ENCODE measurements at places on chromosomes 1 and 21.

- no peak for DNase-seq
These were observed 139.1 kb upstream of the ZC3H11B start for GRCh38 chr1:219751870-219752507.

DNA sequence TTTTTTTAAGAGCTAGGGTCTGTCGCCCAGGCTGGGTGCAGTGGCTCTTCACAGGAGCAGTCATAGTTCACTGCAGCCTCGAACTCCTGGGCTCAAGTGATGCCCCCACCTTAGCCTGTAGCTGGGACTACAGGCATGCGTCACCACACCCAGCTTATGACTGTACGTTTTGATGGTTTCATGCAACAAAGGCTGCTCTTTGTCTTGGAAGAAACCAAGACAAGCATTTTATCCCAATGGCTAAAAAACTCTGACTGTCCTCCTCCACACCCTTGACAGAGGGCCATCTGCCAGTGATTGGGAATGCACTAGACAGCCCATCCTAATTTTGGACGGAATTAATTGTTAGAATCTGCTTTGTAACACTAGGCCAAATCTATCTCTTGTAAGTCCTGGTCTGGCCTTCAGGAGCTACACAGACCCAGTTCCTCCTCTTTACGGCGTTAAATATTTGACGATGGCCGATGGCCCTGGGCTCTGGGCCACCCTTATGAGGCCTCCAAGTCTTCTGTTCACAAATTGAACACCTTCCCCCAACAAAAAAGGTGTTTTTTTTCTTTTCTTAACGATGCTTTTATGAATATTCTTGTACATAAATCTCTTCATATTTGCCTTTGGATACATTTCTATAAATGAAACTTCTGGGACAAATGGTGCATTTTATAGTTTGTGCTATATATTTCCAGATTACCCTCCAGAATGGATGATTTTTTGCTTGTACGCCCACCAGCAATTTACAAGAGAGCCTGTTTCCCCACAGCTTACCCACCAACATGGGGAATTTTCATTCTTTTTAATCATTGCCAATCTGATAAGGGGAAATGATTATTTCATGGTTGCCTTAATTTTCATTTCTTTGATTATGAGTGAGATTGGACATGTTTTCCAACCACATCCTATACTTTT lies 104.8 kb upstream of the SLC25A33 start:
- no peak for DNase-seq

DNA sequence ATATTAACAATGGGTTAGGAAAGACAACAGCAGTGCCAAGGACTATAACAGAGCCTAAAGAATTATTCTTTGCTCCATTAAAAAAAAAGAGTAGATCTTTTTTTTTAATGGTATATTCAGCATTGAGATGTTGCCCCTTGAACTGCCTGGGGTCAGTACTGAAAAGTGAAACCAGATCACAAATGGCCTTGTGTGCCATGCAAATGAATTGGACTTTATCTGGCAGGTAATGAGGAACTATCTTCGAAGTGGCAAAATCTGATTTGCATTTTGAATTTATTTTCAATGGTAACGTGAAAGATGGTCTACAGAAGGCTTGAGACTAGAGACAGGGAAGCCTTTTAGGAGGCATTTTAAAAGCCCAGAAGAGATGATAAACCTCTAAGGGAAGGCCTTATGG lies 21.4 kb upstream of the PKN2 start:
- no peak for DNase-seq

DNA sequence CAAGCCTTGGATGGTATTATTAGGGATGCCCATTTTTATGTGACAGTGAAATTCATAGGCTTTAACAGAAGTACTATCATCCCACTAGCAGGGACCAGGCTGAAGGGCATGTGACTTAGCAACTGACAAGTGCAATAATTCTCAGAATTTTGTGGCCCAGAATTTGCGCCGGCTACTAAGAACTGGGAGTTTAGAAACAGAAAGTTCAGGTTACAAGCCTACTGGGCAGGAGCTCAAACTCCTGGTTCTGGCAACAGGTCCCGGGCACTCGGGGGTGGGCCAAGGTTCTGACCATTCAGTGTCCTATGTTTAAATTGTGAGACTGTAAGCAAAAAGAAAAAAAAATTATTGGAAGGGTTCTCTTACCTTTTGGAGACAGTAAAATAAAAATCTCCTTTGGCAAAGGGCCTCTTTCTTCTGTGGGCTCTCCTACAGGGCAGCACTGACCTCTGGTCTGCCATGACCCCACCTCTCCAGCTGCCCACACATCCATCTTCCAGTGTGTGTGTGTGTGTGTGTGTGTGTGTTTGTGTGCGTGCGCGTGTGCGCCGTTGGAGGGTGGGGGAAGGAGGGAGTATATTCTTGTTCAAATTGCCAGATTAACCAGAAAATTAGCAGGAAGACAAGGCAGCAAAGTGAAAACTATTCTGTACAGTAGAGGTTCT lies 26.1 kb downstream of the IRF2BP2 start:
- no peak for DNase-seq

GRCh38 chr1:59172693-59173092 lies 124.2 kb upstream of the FGGY start:
- DNase-seq: no peak

- no peak for DNase-seq
These were observed 15.4 kb downstream of the BTG2 start for GRCh38 chr1:203320591-203321272.

GRCh38 chr1:69643266-69643665 lies 75.5 kb downstream of the LRRC7 start:
- DNase-seq: no peak

Data from stimulated activated CD8-positive, alpha-beta memory T cell treated with anti-CD3 and anti-CD28 coated beads, Interleukin-7, amount 100 ng/mL, for 48 hours (primary cell).